Ureter (tissue), 1 donor: ENCODE measurements at places on chromosomes 13 and 19. TPM values are rescaled to one million over a fixed set of nuclear protein-coding genes. Genes with fewer than 3 reads are reported as not detected.
A peak's percentile ranks its signal among the peaks of the same experiment; 100 is the strongest.

FAAP24 gene
- 4.9 TPM for total RNA-seq

CRB3 gene
- total RNA-seq: 23.6 TPM

GRCh38 chr19:41172297-41173164, 20.5 kb upstream of the CYP2S1 start:
- no peak for DNase-seq

DNA sequence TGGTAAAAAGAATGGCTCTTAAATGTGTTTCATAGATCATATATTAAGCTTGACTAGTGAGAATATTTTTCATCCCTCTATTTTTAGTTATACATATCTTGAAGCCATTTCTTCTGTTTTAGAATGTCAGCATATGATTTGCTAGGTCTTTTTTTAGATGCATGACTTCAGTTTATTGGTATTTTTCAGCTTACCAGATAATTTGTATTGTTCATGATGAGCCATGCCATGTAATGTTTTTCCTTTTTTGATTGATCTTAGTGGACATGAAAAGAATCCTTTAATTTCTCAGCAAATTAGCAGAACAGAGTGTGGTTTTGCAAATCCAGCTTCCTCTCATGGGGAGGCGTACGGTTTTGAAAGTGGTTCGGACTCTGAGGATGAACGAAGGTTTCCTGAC, 168.5 kb downstream of the LMO7 start:
- no peak for DNase-seq

DNA sequence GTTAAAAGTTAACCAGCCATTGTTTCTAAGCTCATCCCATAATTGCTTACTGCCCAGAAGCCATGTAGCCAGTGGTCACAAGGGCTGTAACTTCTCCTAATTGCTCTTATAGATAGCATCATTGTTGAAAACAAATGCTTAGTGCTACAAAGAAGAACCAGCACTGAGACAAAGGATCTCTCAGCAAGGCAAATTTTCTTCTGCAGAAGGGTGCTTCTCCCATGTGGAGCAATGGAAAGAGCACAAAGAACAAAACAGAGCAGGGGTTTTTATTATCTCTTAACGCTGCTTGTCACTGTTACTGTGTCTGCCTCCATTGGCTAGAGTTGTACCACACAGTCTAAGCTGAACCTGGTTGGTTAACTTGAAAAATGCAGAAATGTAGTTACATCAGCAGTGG, 1036.8 kb downstream of the UQCRFS1 start:
- no peak for DNase-seq

- DNase-seq: no peak
Observed at GRCh38 chr13:74200081-74200480, 65.9 kb upstream of the KLF12 start.

GRCh38 chr19:19628501-19629134, 598 bp upstream of the LPAR2 start:
- peak; percentile 74 for DNase-seq
